ENCODE measurements at places on chromosomes 7 and 10. TPM values are rescaled to one million over a fixed set of nuclear protein-coding genes. Genes with fewer than 3 reads are reported as not detected.

OR2A1 gene
- total RNA-seq, result not detected

PDZD7 gene
- total RNA-seq, result 0.35 TPM

CLDN12 gene
- total RNA-seq, result 17.4 TPM

FRMD4A gene
- total RNA-seq, result 6.8 TPM

EPO gene
- total RNA-seq, result not detected

CHAT gene
- total RNA-seq, result not detected

ERVW-1 gene
- not detected for total RNA-seq

ETV1 gene
- 1.5 TPM for total RNA-seq

SFRP5 gene
- 0.09 TPM for total RNA-seq

OR2A12 gene
- total RNA-seq, result not detected

SUN3 gene
- not detected for total RNA-seq

NKX1-2 gene
- not detected for total RNA-seq

MRLN gene
- total RNA-seq, result not detected

AZGP1 gene
- 0.09 TPM for total RNA-seq

MMD2 gene
- total RNA-seq, result not detected

SFXN2 gene
- total RNA-seq, result 0.68 TPM

TFPI2 gene
- 58.6 TPM for total RNA-seq

HGF gene
- 33.2 TPM for total RNA-seq

GRM3 gene
- total RNA-seq, result not detected

AGAP6 gene
- 1.6 TPM for total RNA-seq

RHOBTB1 gene
- 9.2 TPM for total RNA-seq

NPVF gene
- total RNA-seq, result not detected

TRIL gene
- 6.5 TPM for total RNA-seq

RBM33 gene
- 13.4 TPM for total RNA-seq

CLDN4 gene
- 0.68 TPM for total RNA-seq

GPR146 gene
- total RNA-seq, result 18.6 TPM

IL6 gene
- total RNA-seq, result 3.0 TPM

TPK1 gene
- 4.9 TPM for total RNA-seq

TDRD1 gene
- total RNA-seq, result 0.23 TPM

ELFN1 gene
- total RNA-seq, result 0.93 TPM

AGBL3 gene
- total RNA-seq, result 0.58 TPM

FAM13C gene
- 1.3 TPM for total RNA-seq

LRMDA gene
- 0.12 TPM for total RNA-seq

LRWD1 gene
- 7.5 TPM for total RNA-seq

POU6F2 gene
- not detected for total RNA-seq

Data from pericardium fibroblast (primary cell).